ENCODE measurements at places on chromosomes 12 and 14.

DNA sequence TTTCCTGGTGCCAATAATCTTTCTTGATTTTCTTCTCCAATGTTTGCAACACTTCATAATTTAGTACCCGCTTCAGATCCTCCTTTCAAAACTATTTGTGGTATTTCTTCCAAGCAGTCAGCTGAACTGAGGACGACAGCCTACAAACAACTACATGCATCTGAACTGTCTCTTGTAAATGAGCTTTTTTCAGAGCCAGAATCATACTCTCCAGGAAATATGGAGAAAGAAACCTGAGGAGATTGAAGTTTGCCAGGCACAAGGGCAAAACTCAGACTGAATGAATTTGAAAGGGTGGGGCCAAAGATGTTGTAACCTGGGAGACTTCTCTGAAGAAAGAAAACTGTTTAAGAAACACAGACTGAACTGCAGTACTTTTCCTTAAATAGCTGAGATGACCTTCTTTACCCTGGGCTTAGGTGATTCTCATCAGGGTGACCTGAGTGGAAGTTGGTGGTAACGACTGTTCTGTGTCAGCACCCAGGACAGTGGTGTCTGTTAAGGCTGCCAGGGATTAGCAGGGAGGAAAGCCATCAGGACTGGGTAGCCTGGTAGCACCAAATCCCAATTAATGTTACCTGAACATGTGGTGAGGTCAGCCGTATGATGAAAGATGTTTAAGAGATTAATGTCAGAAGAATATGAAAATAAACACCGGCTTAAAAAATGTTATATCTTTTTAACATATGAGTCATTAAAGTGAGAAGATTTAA is 95.0 kb downstream of the TGFB3 start:
- DNase-seq = no peak

- DNase-seq = no peak
Observed at GRCh38 chr14:58836303-58836974, 198.7 kb downstream of the DACT1 start.

GRCh38 chr12:26416550-26416949 is 221.2 kb downstream of the SSPN start:
- no peak for DNase-seq

- DNase-seq = no peak
Observed at GRCh38 chr14:68703093-68703492, 89.8 kb downstream of the ZFP36L1 start.

- DNase-seq = no peak
Observed at GRCh38 chr12:50217202-50217601, 50.0 kb upstream of the CERS5 start.

DNA sequence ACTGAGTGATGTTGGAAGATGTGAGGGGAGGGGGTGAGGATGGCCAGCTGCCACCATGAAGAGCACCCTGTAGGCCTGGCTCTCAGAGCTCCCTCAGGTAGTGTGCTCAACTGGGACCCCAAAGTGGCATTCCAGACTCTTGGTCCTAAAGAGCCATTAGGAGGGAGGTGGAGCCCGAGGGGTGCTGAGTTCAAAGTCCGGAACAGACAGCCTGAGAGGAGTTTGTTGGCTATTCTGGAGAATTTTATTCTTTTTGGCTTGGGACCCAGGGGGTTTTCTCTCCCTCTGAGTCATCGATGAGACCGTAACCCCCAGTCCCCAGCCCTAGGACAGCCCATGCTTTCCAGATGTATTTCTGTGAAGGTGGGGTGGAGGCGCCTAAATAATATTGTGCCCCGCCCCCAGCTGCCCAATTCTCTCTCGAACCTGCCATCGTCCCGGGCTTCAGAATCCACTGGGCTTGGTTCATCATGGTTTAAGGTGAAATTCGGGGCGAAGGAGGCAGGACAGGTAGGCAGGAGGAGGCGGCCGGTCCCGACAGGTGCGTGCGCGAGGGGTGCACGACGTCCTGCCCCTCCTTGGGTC is 690 bp upstream of the RBP5 start:
- no peak for DNase-seq

DNA sequence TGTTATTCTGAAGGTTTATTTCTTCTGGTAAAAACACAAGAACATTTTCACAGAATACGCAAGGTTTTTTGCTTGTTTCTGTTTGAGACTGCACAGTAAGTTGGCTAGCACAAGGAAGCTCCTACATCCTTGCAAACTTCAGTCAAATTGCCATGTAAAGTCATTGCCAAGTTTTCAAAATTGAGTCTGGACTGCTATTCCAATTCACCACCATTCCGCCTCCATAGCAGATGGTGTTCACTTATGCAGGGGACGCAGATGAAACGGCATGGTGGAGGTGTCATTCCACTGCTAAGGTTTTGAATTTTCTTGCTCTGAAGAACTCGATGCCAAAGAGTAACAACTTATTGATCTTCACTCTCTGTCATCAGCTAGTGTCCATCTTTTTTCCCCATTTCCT is 303.9 kb upstream of the SYT1 start:
- DNase-seq = no peak

GRCh38 chr12:122878780-122879612 is 16.9 kb downstream of the VPS37B start:
- DNase-seq = no peak

DNA sequence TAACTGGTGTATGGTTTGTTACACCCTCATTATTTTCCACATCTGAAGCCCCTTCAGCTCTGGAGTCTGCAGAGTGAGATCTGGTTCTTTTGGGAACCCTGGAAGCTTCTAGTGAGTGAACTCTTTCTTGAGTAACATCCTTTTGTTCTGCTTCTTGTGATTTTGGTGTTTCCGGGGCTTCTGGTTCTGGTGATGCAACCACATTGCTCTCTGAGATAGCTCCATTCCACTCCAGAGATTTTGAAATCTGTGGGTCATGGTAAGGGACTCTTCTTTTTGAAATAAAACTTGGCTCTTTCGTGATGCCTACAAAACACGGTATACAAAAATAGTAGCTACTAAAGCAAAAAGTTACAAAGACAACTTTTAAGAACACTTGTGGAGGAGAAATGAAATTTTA is 5.4 kb downstream of the MDM1 start:
- no peak for DNase-seq

DNA sequence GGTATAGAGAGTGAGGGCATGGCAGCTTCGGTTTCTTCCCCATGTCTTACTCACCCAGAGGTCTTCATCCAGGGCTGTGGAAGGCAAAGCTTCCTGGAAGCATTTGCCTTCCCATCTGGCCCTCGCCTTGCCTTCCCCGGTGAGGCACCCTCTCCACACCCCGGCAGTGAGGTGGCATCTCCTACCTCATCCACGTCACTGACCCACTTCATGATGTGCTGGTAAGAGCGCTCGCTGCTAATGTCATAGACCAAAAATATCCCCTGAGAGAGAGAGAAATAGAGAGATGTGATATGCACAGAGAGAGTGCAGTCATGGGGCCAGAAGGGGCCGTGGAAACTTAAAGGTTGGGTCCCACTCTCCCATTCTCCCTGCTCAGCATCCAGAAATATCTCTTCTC is 8.3 kb upstream of the GPX2 start:
- no peak for DNase-seq

GRCh38 chr14:74735125-74735524 is 22.2 kb downstream of the FCF1 start:
- DNase-seq = no peak

GRCh38 chr14:34060651-34060999 is 109.8 kb upstream of the EGLN3 start:
- peak; percentile 43 for DNase-seq

DNA sequence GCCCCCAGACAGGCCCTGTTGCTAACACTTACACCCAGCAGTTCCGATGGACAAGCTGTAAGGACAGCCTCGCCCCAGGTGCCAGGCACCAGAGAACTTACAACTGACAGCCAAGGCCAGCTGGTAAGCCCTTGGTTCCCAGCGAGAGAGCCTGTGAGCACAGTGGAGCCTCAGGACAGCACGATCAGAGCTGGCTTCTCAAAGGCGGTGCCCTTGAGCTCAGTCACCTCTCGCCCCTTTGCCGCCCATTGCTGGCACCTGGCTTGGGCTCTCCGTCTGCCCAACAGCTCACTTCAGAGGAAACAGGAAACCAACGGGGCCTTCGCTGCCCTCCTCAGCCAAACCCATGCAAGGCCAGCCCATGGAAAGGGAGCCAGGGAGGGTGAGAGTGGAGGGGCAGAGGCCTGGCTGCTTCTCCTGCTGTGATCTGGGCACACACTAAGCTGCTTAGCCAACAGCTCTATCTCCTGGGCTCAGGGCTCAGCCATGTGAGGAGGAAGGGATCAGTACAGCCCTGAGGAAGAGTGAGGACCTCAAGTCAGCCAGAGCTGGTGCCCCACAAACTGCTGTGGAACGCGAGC is 98.5 kb downstream of the SINHCAF start:
- DNase-seq = no peak

DNA sequence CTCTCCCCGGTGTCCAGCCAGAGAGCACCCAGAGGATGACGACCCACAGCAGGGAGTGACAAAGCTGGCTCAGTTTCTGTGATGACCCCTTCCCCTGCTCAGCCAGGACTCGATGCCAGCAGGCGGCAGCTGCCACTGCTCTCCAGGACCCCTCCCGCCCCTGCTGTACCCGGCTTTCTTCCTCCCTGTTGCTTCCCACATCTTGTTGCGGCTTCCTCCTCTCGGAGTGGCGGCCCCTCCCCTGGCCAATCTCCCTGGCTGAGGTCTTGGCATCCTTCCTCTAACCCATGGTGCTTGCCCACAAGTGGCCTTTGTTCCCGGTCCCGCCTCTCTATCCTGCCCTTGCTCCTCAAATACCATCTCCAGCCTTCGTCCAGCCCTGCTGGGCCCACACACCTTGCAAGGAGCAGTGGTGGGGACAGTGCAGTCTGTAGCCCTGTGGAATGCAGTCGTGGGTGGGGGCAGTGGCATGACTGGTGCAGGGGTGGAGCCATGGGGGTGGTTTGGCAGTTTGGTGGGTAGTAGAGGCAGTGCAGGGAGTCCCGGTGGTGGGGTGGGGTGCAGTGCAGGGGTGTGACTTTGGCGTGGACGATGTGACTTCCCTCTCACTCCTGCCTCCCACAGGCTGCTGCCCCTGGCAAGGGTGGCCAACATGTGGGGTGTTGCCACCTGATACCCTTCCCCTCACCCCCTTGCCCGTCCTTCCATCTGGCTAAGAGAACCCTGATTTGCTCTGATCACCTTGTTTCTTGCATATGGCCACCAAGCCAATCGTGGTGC is 16.3 kb upstream of the BEGAIN start:
- no peak for DNase-seq

GRCh38 chr12:24894879-24895278 is 54.0 kb downstream of the BCAT1 start:
- no peak for DNase-seq

GRCh38 chr12:103712216-103712615 is 125.1 kb downstream of the STAB2 start:
- peak; percentile 7 for DNase-seq

GRCh38 chr12:56988207-56988739 is 18.1 kb downstream of the ZBTB39 start:
- DNase-seq = no peak

DNA sequence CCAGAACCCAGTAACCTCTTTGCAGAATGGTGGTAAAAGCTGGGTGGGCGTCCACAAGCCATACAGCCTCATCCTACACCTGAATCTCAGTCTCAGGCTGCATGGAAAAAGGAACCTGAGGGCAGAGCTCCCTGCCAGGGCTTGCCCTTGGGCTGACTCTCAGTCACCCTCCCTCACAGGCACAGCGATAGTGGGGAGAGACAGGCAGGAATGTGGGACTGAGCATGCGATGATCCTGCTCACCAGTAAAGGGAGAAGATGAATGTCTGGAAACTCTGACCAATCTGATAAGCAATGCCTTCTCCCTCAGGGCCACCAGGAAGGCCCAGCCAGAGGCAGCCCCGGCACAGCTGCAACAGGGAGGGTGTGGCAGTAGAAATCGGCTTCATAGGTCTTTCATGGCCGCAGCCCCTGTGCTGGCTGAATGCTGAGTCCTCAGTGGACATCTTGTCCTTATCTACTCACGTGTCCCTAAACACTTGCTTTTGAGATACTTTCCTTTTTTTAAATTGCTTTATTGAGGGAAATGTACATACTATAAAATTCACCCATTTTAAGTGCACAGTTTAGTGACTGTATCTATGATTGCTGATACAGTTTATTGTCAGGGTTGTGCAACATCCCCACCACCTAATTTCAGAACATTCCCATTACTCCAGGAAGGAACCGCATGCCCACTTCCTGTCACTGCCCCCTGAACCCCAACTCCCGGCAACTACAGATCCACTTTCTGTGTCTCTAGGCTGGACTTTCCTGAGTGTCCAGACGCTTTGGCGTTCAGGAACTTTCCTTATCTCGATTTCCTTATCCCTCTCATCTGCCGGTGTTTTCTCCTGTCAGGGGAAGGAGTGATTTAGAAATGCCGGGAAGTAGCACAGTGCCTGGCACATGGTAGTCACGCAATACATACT is 258.1 kb downstream of the PCNX1 start:
- no peak for DNase-seq

DNA sequence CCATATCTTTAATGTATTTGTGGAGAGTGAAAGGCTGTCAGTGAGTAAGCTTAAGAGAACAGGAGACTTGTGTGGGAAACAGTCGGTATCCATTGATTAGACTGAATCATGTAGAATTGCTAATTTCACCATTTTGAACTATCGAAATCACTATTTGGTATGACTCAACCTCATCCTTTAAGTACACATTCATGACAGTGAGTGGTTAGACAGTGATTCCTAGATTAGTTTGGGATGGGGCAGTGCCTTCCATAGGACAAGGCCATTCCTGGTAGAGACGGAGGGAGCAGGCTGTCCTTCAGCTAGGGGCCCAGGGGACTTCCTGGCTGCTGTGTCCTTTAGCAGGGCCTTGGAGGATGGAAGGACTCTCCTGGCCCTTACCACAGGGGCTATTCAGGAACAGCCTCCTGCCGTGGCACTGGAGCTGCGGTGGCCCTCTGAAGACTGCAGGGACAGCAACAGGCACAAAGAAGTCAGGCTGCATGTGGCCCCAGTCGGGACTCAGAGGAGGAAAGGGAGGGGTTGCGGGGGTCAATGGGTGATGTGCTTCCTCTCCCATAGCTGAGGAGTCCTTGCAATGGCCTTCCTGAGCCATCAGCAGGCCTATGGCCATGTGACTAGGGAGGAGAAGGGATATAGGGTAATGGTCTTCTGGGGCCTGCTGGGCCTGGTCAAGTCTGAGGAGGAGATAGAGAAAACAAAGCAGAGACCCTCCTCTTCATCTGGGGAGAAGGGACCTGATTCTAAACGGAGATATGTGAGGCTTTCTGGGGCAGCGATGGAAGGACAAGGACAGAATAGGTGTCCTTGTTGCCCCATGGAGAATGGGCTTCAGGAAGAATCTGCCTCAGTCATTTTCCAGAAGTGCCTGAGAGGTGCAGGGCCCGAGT is 11.2 kb downstream of the SERPINA1 start:
- DNase-seq = no peak

- DNase-seq = no peak
Observed at GRCh38 chr14:49134940-49135339, 451.2 kb downstream of the RPS29 start.

DNA sequence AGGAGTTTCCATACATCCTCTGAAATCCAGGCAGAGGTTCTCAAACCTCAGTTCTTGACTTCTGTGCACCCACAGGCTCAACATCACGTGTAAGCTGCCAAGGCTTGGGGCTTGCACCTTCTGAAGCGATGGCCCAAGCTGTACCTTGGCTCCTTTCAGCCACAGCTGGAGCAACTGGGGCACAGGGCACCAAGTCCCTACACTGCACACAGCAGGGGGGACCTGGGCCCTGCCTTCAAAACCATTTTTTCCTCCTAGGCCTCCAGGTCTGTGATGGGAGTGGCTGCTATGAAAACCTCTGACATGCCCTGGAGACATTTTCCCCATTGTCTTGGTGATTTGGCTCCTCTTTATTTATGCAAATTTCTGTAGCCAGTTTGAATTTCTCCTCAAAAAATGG is 10.6 kb downstream of the AREL1 start:
- DNase-seq = no peak

Data from muscle of arm (tissue), 14 donors.